ENCODE measurements at places on chromosomes 5 and 9. TPM values are rescaled to one million over a fixed set of nuclear protein-coding genes. Genes with fewer than 3 reads are reported as not detected.

DNA sequence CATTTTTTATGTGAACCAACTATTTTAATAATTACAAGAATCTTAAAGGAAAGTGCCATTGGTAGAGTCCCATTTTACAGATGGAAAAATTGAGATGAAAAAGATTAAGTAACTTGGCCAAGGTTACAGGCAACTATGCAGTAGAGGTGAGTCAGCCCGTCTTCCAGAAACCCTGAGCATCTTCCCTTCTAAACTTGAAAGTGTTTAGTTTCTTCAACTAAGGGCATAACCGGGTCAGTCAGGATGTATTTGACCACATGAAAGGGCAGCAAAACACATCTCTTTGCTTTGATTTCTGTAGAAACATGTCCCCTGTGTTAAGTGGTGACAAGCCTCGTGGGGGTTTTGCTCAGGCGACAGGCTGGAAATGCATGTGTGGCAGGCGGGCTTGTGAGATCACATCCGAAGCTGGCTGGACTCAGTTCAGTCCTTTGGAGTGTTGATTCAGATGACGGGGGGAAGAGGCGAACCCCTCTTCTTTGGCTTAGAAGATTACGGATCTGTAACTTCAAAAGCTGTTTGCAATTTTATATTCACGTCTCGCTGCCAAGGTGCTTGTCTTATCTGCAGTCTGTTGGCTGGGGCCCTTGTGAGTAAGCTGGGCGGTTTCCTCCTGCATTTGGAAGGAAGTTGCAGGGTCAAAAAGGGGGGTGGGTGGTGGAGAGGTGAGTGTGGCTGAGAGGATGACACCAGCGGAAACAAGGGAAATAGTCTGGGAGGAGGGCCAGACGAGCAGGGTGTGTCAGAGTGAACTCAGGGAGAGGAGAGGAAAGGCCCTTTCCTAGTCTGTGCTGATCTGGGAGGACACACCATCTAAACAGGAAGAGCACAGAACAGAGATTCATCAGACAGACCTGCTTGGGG lies 78.9 kb upstream of the RPS23 start:
- H3K4me1 ChIP-seq, result peaks cover 3% of the 10 kb centered on the region
- H3K36me3 ChIP-seq, result no peaks in the 10 kb centered on the region
- H3K27ac ChIP-seq, result no peak overlapping the region
- H3K27me3 ChIP-seq, result no peaks in the 10 kb centered on the region

SOHLH1 gene
- total RNA-seq, result not detected

GLRA1 gene
- 0.22 TPM for total RNA-seq

GRCh38 chr9:83419961-83420360 lies 118.2 kb downstream of the FRMD3 start:
- H3K27ac ChIP-seq, result no peak overlapping the region
- peaks cover 3% of the 10 kb centered on the region for H3K36me3 ChIP-seq
- peaks cover 12% of the 10 kb centered on the region for H3K4me1 ChIP-seq
- H3K4me3 ChIP-seq, result no peak overlapping the region
- H3K27me3 ChIP-seq, result peaks cover 5% of the 10 kb centered on the region

SLC6A7 gene
- not detected for total RNA-seq

- DNase-seq, result no peak
- H3K4me1 ChIP-seq, result peaks cover 4% of the 10 kb centered on the region
- H3K4me3 ChIP-seq, result no peak overlapping the region
- H3K36me3 ChIP-seq, result no peaks in the 10 kb centered on the region
- H3K27me3 ChIP-seq, result no peaks in the 10 kb centered on the region
- H3K27ac ChIP-seq, result no peak overlapping the region
Measured at GRCh38 chr5:94754824-94755223, 136.4 kb downstream of the SLF1 start.

HMMR gene
- total RNA-seq, result 7.4 TPM

DNA sequence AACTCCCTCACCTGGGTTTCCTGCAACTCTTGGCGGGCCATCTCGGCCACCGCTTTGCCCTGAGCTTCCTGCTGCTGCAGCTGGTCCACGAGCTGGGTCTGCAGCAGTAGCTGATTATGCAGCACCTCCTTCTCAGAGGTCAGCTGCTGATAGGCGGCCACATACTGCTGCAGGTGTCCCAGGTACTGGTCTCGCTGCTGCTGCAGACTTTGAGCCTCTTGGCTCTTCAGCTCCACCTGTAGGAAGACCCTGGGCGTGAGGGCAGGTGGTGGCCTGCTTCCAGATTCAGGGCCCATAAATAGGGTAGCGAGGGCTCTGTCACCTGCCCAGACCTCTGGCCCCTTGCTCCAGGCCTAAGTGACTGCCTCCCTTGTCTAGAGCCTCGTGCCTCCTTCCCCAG lies 16.7 kb downstream of the GOLGA2 start:
- no peak for DNase-seq
- H3K36me3 ChIP-seq, result peaks cover 9% of the 10 kb centered on the region
- no peak overlapping the region for H3K4me3 ChIP-seq
- H3K27ac ChIP-seq, result peak overlapping the region; percentile 59
- peaks cover 18% of the 10 kb centered on the region for H3K27me3 ChIP-seq

DNA sequence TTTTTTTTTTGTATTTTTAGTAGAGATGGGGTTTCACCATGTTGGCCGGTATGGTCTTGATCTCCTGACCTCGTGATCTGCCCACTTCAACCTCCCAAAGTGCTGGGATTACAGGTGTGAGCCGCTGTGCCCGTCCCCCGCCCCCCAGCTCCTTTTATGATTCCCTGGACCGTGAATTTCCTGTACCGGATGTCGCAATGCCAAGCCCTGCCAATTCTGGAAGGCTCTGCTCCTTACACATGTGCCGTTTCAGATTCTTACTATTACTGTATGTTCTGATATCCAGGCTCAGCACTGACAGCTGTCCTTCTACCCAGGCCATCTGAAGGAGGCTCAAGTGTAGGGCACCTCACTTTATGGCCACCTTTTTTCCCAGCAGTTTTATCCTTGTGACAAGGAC lies 100.1 kb downstream of the PLCXD3 start:
- H3K27ac ChIP-seq, result no peak overlapping the region
- no peaks in the 10 kb centered on the region for H3K36me3 ChIP-seq
- H3K27me3 ChIP-seq, result no peaks in the 10 kb centered on the region
- no peak for DNase-seq
- H3K4me3 ChIP-seq, result no peak overlapping the region
- no peaks in the 10 kb centered on the region for H3K4me1 ChIP-seq

S1PR3 gene
- 2.9 TPM for total RNA-seq

DNA sequence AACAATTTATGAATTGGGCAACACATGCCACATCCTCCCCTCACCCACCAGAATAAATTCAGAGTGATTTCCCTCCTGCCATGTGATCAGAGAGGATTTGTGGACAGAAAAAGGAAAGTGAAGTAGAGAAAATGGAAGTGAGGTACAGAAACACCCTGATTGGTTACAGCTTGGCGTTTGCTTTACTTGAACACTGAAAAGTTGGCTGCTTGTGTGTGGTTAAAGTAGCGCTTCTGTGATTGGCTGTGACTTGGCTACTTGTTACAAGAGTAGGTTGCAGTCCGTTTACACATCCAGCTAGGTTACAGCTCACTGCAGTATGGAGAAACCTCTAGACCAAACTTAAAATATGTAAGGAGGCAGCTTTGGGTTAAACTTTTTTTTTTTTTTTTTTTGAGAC lies 205.2 kb upstream of the ZNF608 start:
- H3K27me3 ChIP-seq, result no peaks in the 10 kb centered on the region
- no peak overlapping the region for H3K4me3 ChIP-seq
- H3K36me3 ChIP-seq, result no peaks in the 10 kb centered on the region
- no peaks in the 10 kb centered on the region for H3K4me1 ChIP-seq
- H3K27ac ChIP-seq, result no peak overlapping the region

- DNase-seq, result no peak
- no peak overlapping the region for H3K27ac ChIP-seq
- no peaks in the 10 kb centered on the region for H3K4me1 ChIP-seq
- H3K36me3 ChIP-seq, result peaks cover 5% of the 10 kb centered on the region
Measured at GRCh38 chr9:37550781-37551180, 25.4 kb downstream of the FBXO10 start.

- no peaks in the 10 kb centered on the region for H3K4me1 ChIP-seq
- no peak overlapping the region for H3K27ac ChIP-seq
- no peaks in the 10 kb centered on the region for H3K36me3 ChIP-seq
- no peak for DNase-seq
Measured at GRCh38 chr9:33332011-33332410, 41.7 kb downstream of the NFX1 start.

GRCh38 chr9:83220730-83221129 lies 157.8 kb upstream of the RASEF start:
- peaks cover 11% of the 10 kb centered on the region for H3K36me3 ChIP-seq
- DNase-seq, result no peak
- H3K27me3 ChIP-seq, result no peaks in the 10 kb centered on the region
- H3K4me1 ChIP-seq, result peaks cover 7% of the 10 kb centered on the region

GRCh38 chr5:14469551-14470377 lies 111.8 kb upstream of the OTULINL start:
- DNase-seq, result peak; percentile 63
- H3K4me1 ChIP-seq, result peaks cover 33% of the 10 kb centered on the region
- H3K27ac ChIP-seq, result peak overlapping the region; percentile 88
- no peaks in the 10 kb centered on the region for H3K36me3 ChIP-seq
- no peaks in the 10 kb centered on the region for H3K27me3 ChIP-seq

SPATA31D4 gene
- total RNA-seq, result not detected

DNA sequence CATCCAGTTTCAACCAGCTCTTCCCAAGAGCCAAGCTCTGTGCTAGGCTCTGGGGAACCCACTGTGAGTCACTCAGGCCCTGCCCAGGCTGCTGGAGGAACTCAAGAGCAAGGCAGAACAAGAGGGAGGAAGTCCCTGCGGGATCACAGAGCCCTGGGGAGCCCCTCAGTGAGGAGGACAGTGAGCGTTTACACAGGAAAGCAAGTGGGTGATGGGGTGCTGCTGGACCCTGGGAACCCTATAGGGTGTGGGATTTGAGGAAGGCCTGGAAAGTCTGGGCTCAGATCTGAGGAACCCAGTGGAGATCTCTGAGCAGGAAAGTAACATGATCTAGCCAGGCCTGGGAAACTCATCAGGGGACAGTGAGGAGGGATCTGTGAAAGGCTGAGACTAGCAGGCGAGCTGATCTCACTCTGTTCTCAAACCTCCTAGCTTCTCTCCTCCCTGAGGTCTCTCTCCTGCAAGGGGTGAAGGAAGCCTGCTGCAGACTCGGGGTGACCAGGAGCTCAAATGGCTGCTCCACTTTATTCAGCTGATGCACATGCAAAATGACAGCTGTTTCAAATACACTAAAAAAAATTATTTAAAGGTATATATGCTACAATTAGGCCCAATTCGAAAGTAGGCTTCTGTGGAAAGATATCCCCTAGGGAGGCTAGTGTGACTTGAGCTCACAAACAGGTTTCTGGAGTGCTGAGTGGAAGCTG lies 70.0 kb downstream of the SHB start:
- no peak for DNase-seq
- no peaks in the 10 kb centered on the region for H3K36me3 ChIP-seq
- H3K27ac ChIP-seq, result peak overlapping the region; percentile 88
- peaks cover 31% of the 10 kb centered on the region for H3K27me3 ChIP-seq
- peak overlapping the region; percentile 30 for H3K4me3 ChIP-seq
- peaks cover 60% of the 10 kb centered on the region for H3K4me1 ChIP-seq

PLGRKT gene
- 16.3 TPM for total RNA-seq

DNA sequence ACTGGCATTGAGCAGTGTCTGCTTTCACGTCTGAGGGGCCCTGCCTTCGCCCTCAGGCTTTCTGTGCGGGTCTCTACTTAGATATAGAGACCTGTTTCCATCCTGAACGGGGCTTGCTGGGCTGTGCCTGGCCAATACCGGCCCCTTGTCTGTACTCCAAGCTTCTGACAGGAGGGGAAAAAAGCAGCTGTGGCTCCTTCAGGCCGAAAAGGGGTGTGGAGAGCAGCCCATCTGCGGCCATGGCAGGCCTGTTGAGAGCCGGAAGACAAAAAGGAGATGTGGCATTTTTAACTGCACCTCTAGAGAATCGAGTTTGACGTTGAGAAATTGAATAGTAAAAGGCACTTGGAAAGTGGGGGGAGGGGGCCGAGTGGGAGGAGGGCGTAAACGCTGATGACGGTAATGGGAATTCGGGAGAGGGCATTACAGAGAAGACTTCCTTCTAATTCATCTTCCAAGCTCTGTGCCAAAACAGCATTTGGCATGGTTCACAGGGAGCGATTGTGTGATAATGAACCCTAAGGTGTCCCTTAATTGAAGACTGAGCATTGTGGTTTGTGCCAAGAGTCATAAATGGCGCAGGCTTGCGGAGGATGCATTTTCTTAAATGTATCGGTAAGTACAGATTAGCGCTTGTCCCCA lies 25.1 kb upstream of the PRDM12 start:
- H3K36me3 ChIP-seq, result peaks cover 4% of the 10 kb centered on the region
- H3K4me3 ChIP-seq, result peak overlapping the region; percentile 72
- peak; percentile 56 for DNase-seq

PTGDS gene
- not detected for total RNA-seq

- no peak for DNase-seq
- no peak overlapping the region for H3K27ac ChIP-seq
- H3K4me3 ChIP-seq, result no peak overlapping the region
- H3K4me1 ChIP-seq, result no peaks in the 10 kb centered on the region
- H3K27me3 ChIP-seq, result peaks cover 6% of the 10 kb centered on the region
Measured at GRCh38 chr9:7313389-7313788, 486.2 kb downstream of the DMAC1 start.

ABITRAM gene
- 5.5 TPM for total RNA-seq

DNA sequence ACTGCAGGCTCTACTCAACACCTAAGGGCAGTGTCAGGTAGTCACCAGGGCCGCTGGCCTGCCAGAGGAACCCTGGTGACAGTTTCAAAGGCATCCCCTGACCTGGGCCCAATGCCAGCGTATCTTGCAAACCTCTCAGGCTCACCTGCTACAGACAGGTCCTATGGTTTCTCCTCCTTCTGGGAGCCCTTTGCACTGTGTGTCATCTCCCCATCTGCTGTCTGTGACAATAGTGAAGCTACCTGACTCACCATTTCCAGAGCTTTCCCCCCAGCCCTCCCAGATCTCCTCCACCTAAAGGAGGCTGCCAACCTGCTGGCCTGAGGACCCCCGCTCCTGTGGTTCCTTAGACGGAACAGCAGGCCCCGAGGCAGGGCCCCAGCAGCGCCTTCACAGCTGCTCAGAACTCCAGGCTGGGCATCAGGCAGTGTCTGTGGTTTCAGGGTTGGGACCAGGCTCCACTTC lies 203.1 kb downstream of the FSTL4 start:
- no peaks in the 10 kb centered on the region for H3K4me1 ChIP-seq
- peaks cover 5% of the 10 kb centered on the region for H3K27me3 ChIP-seq
- no peak overlapping the region for H3K4me3 ChIP-seq
- H3K27ac ChIP-seq, result no peak overlapping the region
- H3K36me3 ChIP-seq, result no peaks in the 10 kb centered on the region

DNA sequence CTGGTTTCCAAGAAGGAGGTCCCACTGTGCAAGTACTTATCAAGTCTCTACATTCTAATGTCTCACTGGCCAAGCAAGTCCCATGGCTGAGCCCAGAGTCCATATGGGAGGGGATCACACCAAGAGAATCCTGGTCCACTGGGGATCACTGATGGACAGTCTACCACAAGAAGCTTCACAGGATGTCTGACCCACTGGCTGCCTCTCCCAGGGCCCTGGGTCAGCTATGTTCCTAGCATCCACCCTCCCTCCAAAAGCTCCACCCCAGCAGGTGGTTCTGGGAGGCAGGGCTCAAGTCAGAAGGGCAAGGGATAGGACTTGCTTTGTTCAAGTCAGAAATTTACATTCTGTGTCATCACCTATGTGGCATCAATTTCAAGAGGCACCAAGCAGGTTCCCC lies 508.5 kb downstream of the BNC2 start:
- DNase-seq, result no peak
- peaks cover 15% of the 10 kb centered on the region for H3K36me3 ChIP-seq
- no peak overlapping the region for H3K27ac ChIP-seq

GRCh38 chr9:126701813-126702140 lies 88.0 kb downstream of the LMX1B start:
- DNase-seq, result no peak
- peaks cover 21% of the 10 kb centered on the region for H3K27me3 ChIP-seq
- no peak overlapping the region for H3K4me3 ChIP-seq
- H3K4me1 ChIP-seq, result peaks cover 4% of the 10 kb centered on the region
